Activated T-cell treated with anti-CD3 and anti-CD28 coated beads for 24 hours (primary cell): ENCODE measurements at places on chromosomes 4 and X.

DNA sequence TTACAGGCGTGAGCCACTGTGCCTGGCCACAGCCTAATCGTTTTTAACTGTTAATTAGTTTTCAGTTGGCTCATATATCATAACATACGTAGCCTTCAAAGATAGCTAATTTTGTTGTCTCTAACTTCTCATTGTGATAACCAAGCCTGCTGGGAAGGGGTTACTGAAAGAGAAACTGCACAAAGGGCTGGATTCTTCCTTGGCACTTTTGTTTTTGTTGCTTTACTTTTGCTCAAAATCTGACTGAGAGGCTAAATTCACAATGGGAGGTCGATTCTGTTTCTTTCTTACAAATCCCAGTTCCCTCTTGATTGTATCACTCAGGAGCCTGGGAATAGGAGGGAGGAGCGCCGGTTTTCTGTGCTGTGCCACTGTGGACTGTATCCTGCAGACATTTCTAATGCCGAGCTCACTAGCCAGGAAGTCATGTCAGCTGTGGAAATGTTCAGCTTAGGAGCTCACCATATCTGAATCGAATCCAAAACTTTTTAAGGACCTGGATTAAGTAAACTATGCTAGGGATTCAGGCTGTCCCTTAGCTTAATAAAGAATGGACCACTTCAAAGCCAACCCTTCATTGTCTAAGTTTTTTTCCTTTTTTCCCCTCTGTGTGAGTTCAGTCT, 120.5 kb upstream of the FAT1 start:
- no peak for DNase-seq

DNA sequence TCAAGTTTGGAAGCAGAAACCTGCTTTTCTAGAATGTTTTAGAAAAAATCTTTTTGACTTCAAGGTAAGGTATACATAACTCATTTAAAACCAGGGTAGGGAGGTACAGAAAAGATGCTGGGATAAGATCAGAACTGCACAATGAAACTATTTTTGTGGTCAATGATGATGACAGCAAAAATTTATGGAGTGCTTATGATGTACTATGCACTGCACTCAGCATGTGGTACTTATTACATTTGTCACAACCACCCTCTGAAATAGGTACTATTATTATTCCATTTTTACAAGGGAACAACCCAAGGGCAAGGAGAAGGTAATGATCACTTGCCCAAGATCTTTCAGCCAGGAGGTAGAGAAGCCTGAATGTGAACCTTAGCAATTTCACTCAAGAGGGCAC, 8.0 kb downstream of the GPM6B start:
- DNase-seq: no peak

DNA sequence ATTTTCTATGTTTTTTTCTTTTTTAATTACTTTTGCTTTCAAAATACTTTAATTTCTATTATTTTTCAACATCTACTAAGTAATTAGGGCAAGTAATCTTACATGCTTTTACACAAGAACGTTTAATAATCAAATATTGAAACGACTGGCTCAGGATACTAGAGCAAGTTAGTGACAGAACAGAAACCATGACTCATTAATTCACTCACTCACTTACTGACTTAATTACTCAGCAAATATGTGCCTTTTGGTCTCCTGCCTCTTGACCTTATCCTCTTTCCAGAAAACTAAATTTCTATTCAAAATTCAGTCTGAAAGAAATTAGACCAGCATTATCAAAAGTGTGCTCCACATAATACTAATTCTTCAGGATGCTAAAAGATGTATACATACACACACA, 314.9 kb upstream of the TEX13C start:
- no peak for DNase-seq

DNA sequence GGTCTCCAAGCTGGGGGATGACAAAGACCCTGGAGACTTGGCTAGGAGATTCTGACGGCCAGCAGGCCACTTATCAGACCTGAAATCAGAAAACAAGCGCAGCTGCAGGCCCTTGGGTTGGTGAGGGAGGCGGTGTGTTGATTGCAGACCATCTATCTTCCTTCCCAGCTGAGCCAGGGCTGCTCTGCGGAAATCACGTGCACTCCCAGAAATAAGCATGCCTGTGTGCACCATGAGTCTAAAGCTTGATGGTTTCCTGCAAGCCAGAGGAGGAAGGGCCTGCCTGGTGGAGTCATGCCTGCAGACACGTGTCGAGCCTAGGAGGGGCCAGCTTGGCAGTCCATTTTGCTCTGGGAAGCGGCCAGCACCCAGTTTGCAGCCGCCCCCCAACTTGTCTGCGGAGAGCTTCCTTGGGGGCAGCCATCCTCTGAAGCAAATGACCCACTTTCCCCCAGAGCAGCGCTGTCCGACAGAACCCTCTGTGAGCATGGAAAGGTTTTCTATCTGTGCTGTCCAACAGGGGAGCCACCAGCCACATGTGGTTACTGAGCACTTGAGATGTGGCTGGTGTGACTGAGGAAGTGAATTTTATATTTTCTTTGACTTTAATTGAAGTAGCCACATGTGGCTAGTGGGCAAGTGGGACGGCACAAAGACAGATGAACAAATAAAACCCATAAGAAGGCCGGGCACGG, 175.7 kb upstream of the BCOR start:
- no peak for DNase-seq

GRCh38 chr4:150699599-150699998, 117.6 kb downstream of the MAB21L2 start:
- no peak for DNase-seq

DNA sequence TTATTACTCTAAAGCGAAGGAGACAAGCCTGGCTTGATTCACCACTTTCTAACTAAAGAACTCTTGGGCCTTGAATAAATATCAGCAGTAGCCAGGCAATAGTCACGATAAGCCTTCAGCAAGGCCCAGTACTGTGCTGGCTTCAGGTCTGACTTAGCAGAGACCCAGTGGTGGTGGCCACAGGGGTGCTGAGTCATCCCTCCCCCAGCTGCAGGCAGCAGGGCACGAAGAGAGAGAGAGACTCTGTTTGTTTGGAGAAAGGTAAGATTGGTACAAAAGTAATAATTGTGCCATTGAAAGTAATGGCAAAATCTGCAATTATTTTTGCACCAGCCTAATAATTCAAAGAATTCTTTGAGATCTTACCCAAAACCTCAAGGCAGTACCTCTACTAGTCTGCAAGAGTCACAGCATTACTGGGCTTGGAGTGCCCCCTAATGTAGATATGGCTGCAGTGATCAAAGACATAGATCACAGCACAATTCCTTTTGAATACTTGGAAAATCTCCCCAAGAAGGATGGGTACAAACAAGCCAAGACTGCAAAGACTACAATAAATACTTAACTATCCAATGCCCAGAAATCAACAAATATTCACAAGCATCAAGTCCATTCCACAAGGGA, 159.5 kb upstream of the USP38 start:
- DNase-seq: no peak

DNA sequence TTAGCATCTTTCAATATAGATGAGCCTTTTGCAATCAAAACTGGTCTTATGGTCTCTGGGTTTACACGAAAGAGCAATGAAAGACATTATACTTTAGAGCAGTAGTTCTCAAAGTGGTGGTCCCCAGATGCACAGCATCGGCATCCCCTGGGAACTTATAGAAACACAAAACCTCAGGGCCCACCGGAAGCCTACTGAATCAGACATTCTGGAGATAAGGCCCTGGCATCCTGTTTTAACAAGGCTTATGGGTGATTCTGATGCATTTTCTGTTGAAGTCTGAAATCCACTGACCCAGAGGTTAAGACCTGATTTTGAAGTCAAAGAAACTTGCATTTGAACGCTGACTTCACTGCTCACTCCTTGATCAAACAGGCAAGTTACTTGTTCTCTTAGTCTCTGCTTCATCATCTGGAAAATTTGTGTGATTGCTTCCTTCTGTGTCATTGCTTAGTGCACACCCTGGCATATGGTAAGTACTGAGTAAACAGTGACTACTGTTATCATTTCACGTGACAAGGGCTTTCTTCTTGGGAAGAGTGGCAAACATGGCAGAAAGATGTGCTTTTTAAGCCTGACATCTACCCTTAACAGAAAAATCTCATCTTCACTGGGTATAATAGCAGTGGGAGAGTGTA, 14.5 kb downstream of the CHRNA9 start:
- no peak for DNase-seq

GRCh38 chrX:131907488-131908314, 115.4 kb upstream of the STK26 start:
- no peak for DNase-seq

- DNase-seq: no peak
Observed at GRCh38 chrX:9586992-9587392, 122.1 kb downstream of the TBL1X start.

- peak; percentile 5 for DNase-seq
Observed at GRCh38 chr4:149914119-149915115, 98.8 kb upstream of the IQCM start.

GRCh38 chrX:129585691-129586090, 45.6 kb downstream of the OCRL start:
- no peak for DNase-seq

GRCh38 chr4:136558940-136559494, 973.3 kb downstream of the PCDH18 start:
- DNase-seq: no peak

DNA sequence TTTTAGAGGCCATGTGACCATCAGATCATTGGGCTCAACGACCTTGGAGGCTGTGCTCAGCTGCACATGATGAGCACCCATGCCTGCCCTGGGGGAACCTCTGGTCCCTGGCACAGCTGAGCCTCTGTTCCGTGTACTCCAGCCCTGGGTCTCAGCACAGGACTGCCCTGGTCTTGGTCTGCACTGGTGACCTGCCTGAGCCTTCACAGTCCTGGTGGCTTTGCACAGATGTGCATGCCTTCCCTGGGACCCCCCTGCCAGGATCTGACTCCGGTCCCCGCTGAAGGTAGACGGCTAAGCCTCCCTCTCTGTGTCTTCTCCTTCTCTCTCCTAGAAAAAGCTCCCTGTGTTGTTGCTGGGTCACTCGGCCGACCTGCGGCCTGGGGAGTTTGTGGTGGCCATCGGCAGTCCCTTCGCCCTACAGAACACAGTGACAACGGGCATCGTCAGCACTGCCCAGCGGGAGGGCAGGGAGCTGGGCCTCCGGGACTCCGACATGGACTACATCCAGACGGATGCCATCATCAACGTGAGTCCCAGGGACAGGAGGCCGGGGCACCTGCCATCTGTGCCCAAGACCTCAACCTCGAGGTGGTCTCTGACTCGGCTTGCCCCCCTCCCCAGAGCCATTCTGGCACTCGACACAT, 21.6 kb downstream of the HTRA3 start:
- DNase-seq: no peak

DNA sequence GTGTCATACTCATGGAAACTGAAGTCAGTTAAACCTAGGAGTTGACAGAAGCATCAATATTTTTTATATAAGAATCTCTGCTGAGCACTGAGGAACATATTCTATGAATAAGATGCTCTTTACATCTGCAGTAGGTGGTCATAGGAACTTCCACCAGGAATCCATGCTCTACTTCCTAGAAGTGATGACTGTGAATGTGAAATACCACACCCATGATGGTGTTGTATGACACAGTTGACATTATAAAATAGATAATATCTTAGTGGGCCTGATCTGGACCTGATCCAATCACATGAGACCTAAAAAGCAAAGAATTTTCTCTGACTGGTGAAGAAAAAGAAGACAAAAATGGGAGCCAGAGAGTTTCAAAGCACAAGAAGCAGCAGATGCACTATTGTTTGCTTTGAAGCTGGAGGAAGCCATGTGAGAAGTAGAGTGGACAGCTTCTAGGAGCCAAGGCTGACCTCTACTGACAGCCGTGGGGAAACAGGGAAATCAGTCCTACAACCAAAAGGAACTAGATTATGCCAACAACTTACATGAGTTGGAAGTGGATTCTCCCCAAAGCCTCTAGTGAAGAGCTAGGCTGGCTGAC, 68.6 kb upstream of the HS3ST1 start:
- no peak for DNase-seq

GRCh38 chr4:15562114-15562513, 92.4 kb downstream of the CC2D2A start:
- no peak for DNase-seq

- no peak for DNase-seq
Observed at GRCh38 chrX:67961516-67961915, 417.7 kb downstream of the AR start.

GRCh38 chr4:165288226-165288625, 39.2 kb upstream of the MSMO1 start:
- DNase-seq: no peak

DNA sequence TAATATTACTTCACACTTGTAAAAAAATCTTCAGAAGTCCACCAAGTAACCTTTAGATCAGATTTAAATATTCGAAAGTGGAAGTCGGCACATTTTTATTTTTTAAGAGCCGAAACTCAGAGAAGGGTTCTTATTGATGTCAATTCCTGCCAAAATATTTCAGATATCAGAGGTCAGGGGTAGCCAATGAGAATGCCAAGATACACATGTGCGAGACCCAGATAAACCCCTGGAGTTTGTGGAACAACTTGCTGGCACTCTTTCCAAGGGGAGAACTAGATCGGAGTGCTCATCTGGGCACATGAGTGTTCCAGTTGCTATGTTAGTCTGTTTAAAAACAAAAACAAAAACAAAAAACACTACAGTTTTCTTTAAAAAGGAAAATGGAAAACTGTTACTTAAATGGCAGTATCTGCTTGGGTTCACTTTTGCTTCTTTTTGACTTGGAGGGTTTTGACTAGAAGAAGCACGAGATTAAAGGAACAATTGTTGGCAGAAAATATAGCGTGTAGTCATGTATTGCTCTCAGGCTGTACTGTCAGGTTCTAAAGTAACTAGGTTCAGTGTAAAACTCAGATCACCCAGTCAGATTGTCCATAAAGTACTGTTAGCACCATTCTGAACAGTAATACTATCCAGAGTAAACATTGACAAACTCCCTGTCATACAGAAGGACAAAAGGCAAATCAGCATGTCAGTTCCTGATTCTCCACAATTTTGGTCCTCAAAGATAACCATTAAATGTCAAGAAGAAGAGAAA, 188.0 kb upstream of the PACRGL start:
- DNase-seq: no peak

DNA sequence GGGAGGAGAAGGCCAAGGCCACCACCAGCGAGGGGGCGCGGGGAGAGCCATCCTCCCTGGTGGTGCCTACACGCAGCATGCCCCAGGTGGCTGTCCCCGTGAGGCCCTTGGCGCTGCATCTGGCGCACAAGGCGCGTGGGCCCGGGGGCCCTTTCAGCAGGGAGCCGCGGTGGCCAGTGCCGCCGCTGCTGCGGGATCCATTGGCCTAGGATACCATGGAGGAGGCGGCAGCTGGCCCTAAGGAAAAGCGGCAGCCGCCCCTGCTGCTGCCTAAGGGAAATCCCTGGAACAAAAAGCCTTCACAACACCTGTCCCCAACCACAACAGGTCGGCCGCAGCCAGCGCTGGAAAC, 1059.6 kb downstream of the TECRL start:
- no peak for DNase-seq

DNA sequence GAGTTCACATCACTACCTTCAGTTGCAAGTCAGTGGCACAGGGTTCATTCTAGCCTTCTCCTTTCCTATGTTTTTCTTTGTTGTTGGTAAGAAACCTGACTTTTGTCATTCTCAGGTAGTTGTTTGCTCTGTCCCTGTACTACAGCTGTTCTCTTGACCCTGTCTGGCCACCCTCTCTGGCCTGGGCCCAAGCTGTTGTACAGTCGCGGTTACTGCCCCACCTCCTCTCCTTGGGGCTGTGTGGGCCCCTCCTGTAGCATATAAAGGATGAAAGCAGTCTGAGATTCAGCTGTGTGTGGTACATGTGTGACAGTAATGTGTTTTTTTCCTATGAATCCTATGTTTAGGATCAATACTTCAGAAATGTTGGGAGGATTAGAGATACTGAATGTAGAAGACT, 12.5 kb downstream of the MOB1B start:
- DNase-seq: no peak

GRCh38 chr4:108355186-108355901, 186.6 kb upstream of the LEF1 start:
- DNase-seq: no peak
